ENCODE measurements at places on chromosomes 6 and 20. TPM values are rescaled to one million over a fixed set of nuclear protein-coding genes. Genes with fewer than 3 reads are reported as not detected.

DNA sequence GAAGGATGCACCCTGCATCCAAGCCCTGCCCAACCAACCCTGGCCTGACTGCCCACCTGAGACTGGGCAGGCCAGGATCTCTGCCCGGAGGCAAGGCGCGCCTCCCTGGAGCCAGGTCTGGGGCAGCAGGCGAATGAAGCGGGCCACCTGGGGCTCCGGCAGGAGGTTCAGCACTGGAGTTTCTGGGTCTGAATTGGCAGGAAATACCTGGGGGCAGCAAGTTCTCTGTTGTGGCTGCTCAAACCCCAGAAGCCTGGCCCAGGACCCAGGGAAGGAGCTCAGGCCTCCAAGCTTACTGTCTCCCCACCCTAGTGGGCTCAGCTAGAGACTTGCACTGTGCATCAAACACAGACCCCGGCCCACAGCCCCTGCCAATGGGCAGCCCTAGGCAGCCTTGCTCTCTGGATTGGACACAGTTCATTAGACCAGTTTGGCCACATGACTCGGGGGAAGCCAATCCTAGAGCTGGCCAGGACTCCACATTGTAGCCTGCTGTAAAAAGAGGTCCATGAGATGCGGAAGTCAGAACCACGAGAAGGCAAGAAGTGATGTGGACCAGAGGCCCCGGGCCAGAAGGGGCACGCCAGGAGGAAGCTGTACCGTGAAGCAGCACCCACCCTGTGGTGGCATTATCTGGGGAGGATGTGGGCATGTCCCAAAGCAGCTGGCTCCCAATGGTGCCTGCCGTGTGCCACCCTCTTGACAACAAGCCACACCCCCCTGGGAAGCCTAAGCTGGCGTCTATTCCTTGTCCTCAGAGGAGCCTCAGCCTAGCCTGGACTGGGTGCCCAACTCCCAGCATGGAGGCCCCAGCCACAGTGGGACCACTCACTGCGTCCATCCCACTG, 3.1 kb downstream of the CPXM1 start:
- DNase-seq: no peak

GRCh38 chr6:157997893-157998608, 16.4 kb downstream of the SYNJ2 start:
- no peak for DNase-seq

DNA sequence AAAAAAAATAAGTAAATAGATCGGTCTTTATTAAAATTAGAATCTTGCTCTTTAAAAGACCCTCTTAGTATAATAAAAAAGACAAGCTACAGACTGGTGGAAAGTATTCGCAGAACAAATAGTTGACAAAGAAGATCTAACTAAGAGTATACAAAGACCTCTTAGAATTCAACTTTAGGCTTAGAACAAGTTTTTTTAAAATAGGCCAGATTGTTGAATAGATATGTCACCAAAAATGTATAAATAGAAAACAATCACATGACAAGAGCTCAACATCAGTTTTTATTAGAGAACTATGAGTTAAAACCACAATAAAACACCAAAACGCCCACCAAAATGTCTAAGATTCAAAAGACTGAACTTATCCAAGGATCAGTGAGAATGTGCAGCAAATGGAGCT, 632.7 kb upstream of the PTCHD4 start:
- DNase-seq: no peak

DNA sequence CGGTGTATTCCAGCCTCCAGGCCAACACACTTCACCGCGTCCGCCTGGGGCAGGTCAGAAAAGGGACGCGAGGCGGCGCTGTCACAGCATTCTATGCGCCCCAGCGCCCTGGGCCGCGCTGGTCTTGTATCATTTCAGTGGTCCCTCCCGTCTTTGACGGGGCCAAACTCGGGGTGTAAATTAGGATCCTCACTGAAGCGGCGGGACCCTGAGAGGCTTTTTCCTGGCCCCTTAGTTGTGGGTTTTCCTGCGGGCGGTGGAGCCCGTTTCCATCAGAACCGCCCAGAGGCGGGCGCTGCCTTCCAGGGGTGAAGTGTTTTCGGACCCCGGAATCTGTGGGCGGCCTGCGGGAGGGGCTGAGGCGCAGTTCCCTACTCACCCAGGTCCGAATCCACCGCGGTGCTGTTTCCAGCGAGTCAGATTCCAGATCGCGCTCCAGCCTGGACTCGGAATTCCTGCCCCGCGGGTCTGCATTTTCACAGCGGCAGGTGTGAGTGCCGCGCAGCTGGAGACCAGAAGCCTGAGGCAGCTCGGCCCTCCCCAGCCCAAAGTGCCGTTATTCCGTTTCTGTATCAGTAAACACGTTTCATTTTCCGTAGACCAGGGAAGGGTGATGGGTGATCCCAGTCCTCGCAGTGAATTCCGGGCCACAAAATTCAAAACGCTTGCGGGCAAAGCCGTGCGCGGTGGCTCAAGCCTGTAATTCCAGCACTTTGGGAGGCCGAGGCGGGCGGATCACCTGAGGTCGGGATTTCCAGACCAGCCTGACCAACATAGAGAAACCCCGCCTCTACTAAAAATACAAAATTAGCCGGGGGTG, 3.9 kb upstream of the MICB start:
- peak; percentile 69 for DNase-seq

GRCh38 chr6:135842618-135843392, 8.7 kb upstream of the PDE7B start:
- DNase-seq: no peak

ANKRD66 gene
- total RNA-seq: not detected

- DNase-seq: no peak
Observed at GRCh38 chr6:170584954-170585498, 589 bp upstream of the PDCD2 start.

- no peak for DNase-seq
Observed at GRCh38 chr6:98904096-98904495, 43.6 kb downstream of the FBXL4 start.

DNA sequence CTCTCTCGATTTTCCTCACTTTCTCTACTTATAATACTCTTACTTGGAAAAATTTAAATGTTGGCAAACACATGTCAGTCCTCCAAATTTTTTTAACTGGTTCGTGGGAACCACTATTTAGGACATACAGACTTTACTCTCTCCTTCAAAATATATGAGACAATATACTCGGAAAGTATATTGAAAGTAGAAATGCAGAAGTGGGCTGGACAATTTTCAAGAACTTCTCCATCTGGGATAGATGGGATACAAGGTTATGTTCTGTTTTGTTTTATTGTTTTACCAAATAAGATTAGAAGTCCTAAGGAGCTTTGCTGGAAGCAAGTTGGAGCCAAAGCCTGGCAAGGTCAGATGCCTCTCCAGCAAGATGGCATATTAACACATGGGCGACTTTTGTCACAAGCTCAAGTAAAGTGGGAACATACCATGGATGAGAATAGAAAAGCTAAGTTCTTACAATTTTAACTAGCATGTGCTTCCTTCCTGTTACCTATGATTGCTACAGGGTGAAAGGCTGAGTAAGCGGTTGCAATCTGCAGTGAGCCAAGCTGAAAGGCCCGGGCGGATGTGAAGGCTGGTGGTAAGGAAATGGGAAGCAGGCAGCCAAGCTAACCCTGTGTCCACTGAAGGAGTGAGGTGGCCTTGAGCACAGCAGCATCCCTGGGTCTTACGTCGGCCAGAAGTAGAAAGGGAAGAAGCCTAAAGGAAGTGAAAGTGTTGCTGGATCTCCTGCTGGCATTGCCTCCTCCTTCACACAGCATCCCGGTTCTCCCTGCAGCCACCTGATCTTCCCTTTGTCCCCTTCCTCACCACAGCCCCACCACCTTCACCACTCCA, 7.1 kb downstream of the MAP3K5 start:
- no peak for DNase-seq

TCF19 gene
- total RNA-seq: 75.9 TPM

HLA-DRB5 gene
- total RNA-seq: 15.8 TPM

KHDC1L gene
- not detected for total RNA-seq

All from activated T-helper 1 cell treated with anti-CD3 and anti-CD28 coated beads, Interleukin-12 subunit alpha, Interleukin-12 subunit beta, Interleukin-2, Interleukin-4 antibody, amounts not matched to agents 30 ng/mL and 10 ng/mL and 1 ng/mL, durations not matched to agents 14 hours and 24 hours and 36 hours (primary cell).